ENCODE measurements at places on chromosomes 16 and 17. TPM values are rescaled to one million over a fixed set of nuclear protein-coding genes. Genes with fewer than 3 reads are reported as not detected.

DNA sequence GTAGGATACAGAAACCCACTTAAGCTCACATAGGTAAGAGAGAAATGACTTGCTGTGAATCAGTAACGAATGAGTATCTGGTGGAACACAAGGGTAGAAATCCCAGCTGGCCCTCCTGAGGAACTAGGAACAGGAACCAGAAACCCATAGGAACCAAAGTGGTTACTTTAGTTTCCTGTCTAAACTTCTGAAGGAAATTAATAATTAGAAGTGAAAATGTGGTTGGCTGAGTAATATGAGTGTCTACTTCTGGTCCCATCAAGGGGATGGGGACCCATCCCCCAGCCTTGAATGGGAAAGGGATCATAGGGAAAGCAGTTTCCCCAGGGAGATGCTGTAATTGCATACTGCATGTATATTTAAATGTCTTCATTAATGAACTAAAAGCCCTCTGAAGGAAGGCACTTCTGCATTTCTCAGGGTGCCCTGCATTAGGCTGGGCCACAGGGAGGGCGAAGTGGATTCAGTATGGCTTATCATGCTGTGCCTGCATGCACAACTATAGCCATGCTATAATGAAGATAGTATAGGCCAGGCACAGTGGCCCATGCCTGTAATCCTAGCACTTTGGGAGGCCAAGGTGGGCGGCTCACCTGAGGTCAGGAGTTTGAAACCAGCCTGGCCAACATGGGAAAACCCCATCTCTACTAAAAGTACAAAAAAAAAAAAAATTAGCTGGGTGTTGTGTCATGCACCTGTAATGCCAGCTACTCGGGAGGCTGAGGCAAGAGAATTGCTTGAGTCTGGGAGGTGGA, 45.6 kb downstream of the CYB5B start:
- peak; percentile 42 for DNase-seq

DNA sequence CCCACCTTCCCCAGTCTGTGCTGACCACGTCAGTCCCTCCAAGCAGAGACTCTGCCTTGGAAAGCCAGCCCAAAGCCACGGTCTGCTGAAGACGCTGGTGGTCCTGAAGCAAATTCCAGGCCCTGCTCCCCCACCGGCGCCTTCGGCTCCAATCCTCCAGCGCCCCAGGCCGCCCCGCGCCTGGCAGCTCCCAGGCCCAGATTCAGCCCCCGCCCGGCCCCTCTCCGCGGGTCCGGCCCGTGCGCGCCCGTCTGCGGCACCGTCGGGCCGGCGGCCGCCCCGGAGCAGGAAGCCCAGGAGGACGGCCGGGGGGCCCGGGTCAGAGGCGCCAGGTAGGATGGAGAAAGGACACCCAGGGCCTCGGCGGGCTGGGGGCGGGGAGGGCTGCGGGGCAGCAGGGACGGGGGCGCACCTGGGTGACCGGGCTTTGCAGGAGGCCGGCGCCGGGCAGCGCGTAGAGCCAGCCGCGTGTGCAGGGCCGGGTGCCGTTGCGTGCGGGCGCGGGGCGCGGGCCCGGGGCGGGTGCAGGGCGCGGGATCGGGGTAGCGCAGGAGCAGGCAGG, 594 bp upstream of the SLC22A31 start:
- no peak for DNase-seq

GRCh38 chr16:69219279-69219678, 32.3 kb downstream of the SNTB2 start:
- DNase-seq = no peak

DNA sequence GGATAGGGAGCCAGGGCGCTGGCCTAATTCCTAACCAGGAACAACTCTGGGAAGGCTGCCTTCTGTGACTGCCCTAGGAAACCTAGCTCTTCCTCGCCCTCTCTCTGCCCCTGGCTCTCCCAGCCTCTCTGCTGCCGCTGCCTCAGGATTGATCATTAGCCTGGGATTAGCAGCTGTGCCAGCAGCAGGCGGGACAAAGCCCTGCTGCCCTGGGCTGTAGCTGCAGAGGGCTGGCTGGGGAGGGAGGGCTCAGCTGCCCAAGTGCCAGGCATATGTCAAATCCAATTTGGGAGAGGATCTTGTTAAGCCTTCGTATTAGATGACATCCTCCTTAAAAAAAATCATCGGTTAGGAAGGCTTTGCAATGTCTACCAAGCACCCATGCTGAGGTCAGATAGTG, 144.8 kb upstream of the CCL2 start:
- peak; percentile 70 for DNase-seq

DNA sequence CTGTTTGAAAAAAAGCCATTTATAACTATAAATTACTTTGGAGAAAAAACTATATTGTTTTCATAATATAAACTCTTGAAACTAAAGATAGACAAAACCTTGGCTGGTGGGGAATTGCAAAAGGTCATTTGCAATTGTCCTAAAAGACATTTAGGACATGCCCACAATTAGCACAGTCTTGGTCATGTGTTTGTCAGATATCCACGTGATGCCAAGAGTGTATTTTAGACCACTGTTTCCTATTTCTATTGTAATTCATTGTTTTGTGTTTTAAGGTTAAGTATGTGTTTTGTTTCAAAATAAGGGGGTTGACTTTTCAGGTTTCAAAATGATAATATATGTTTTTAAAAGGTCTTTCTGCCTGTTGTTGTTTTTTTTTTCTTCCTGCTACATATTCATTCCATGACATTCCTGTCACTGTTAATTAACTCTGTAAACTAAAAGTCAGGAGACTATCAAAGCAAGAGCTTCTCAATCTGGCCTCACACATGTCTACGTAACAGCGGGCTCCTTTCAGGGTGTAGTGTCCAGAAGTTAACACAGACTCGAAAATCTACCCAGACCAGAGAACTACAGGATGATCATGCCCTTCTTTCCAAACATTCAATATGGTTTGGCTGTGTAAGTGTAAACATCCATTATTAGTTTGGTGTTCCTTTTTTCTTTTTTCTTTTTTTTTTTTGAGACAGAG, 58.7 kb downstream of the COG7 start:
- DNase-seq = no peak

DNA sequence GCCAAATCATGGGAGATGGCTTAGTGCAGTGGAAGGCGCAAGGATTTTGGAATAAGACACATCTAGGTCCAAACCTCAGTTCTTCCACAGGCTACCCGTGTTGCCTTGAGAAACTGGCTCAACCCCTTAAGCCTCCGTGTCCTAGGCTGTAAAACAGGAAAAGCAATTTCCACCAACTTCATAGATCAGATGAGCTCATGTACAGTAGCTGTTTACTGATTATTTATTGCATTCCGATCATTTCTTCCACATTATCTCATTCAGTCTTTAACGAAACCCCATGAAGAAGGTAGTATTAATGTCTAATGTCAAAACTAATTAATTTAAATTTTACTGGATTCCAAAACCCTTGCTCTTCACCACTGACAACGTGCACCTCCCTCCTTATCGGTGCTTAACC, 231.6 kb downstream of the GRIN2A start:
- DNase-seq = no peak

GRCh38 chr17:80173916-80174315, 4.1 kb downstream of the CARD14 start:
- DNase-seq = no peak

DNA sequence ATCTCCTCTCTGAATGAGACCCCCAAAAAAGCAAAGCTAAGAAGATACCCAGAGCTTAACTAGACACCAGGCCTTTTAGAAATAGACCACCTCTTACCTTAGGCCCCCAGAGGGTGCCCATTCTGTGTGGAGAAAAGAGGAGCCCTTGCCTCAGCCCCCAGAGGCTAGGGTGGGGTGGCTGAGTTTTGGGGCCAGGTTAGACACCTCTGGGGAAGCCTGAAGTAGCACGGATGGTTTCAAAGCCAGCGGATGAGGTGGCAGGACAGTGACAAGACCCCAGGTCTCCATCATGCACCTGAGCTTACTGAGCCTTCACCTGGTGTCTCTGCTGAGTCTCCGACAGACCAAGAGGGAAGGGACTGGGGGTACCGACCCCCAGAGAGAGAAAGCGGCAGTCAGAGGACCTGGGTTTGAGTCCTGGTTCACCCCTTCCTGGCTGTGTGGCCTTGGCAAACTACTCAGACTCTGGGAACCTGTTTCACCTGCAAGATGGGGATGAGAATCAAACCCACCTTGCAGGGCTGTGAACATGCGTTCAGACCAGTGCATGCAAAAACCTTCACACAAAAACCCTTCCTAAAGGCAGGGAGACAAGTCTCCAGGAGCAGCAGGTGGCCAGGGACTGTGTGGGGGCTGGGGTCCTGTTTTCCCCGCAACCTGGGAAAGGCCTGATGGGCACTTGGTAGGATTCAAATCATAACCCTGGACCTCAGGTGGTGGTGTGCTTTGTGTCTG, 7.7 kb downstream of the SCGB1C2 start:
- DNase-seq = peak; percentile 10

DNA sequence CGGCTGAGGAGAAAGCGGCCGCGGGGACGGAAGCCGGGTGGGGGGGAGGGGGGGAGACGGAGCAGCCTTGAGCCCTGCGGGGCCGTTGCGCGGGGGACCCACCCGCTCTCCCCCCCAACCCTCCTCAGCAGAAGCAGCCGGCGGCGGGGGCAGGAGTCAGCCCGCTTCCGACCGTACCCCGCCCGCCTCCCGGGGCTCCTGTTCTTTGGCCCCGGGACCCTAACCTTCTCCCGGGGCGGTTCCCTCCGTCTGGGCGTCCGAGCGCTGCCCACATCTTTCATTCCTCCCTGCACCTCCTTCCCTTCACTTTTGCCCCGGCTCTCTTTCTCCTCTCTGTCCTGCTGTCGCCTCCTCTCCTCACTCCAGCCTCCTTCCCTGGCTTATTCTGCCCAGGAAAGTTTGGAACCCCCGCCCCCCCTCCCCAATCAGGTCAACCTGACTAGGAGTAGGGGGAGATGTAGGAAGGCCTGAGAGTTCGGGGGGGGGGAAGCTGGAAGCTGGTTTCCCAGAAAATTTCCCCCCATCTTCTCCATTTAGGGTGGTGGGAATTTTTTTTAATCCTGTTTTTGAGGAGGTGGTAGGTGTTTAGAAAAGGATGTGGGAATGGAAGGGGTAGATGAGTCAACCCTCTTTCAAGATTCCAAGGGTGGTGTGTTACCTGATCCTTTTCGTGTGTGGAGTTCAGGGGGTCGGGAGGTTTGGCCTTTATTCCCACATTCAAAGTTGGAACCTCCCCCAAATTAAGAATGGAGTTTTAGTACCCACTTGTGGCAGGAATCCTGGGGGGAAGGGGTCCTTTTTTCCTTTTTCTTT, 427 bp upstream of the NLK start:
- no peak for DNase-seq

- no peak for DNase-seq
Measured at GRCh38 chr17:29687596-29687995, 64.9 kb upstream of the CORO6 start.

DNA sequence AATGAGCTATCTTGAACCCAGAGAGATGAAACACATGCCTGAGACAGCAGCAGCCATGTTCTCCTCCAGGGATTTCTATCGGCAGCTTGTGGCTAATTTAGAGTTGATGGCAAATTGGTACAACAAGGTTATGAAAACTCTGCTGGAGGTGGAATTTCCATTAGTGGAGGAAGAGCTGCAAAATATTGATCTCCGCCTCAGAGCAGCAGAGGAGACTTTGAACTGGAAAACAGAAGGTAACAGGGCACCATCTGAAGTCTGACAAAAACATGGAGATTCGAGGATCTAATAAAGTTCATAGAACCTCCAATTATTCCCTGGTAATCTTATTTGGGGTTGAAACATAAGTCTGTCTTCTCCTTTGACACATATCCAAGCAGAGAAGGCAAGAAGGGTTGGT, 52.8 kb downstream of the DNAH9 start:
- no peak for DNase-seq

GRCh38 chr17:63295288-63295687, 150.8 kb downstream of the CYB561 start:
- no peak for DNase-seq

DNA sequence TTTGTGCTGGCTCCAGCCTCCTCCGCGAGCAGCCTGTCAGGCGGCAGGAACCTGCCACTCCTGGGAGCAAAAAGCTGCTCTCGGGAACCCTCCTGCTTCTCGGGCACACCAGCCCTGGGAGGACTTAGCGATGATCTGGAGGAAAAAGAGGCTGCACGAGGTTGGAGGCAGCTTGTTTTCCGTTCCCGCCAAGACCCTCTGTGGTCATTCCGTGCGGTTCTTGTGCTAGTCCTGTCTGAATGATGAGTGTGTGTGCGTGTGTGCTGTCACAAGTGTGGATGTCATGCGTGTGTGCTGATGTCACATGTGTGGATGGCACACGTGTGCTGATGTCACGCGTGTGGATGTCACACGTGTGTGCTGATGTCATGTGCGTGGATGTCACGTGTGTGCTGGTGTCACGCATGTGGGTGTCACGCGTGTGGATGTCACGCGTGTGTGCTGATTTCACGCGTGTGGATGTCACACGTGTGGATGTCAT, 150.0 kb downstream of the NPIPB11 start:
- DNase-seq = no peak

DNA sequence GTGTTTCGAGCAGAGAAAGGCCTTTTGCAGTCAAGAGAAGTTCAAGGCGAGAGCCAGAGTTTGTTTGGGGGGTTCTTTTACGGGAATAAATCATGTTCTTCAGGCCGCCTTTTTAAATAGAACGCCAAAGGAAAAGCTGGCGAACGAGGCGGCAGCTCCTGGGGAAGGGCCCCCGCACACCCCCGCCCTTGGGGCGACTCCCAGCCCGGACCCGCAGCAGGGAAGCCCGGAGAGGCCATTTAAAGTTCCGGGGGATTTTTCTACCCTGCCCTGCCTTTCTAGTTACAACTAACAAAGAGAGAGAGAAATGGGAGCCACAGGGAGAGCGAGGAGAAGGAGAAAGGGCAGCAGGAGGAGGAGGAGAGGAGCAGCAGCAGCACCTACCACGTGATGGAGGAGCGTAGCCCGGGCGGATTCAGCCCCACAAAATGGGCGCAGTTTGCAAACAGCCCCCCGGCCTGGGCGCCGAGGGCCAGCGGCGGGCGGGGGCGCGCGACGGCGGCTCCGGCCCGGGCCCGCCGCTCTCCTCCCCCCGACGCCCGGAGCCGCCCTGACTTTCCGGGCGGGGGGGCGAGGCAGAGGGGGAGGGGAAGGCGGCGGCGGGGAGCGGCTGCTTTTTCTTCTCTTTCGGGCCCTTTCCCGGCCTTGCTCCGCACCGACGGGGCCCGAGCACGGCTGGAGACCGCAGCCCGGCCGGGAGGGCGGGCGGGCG, 634 bp downstream of the KANSL1 start:
- DNase-seq = peak; percentile 92

DNA sequence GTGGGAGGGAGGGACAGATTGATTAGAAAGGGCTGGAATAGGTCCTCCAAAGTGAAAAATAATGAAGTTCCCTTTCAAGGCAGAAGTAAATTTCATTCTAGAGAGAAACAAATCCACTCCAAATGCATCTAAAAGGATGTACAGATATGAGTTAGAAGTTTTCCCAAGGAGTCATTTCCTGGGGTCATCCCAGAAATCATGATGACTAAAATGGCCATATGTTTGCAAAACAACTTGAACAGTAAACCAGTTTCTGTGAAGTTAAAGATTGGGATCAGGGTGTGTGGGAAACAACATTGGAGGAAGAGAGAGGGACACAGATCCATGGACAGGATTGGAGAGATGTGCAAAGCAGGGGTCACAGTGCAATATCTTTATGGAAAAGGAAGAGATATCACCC, 32.5 kb upstream of the ARHGAP44 start:
- DNase-seq = no peak

BICDL2 gene
- 87.2 TPM for total RNA-seq

TEX2 gene
- 38.6 TPM for total RNA-seq

MYH13 gene
- not detected for total RNA-seq

COX6A2 gene
- total RNA-seq = not detected

KRTAP1-5 gene
- total RNA-seq = not detected

MGAT5B gene
- total RNA-seq = 0.19 TPM

HOXB6 gene
- total RNA-seq = 4.6 TPM

KRT31 gene
- 15.9 TPM for total RNA-seq

TNP2 gene
- not detected for total RNA-seq

Measured in lower leg skin (tissue), 4 donors.